AG04450 (cell line): ENCODE measurements at places on chromosomes 7 and 10.

DNA sequence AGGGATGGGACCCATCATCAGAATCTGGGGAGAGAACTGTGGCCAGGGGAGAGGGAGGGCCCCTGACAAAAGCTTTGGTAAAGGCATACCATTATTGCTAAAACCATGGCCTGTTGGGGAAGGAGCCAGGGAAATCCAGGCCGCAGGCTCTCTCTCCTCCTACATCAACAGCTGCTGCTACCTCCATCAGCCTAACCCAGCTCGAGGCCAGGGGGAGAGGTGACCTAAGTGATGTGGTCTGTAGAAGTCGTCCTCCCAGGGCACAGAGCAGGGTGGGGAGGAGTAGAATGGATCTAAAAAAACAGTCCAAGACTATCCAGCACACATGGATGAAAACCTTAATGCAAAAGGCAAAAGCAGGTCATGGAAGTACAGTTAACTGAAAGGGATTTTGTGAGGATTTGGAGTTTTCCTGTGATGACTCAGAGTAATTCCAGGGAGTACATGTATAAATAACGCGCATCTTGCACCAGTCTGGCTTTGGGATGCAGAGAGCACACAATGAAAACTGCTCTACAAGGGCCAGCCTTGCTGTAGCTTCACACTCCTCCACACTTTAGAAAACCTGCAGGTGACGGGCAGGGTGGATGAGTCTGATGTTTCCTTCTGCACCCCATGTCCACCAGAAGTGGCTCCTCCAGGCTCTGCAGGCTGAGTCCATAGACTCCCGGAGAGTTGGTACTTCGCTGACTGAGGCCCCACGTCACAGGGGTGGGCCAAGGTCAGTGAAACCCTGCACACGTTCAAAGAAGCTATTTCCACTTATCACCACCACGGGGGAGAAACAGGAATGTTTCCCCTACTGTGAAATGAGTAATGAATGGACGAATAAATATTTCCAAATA is 38.5 kb upstream of the MSMB start:
- DNase-seq = no peak

- DNase-seq = no peak
These were observed 572.2 kb downstream of the INHBA start for GRCh38 chr7:41130561-41131236.

DNA sequence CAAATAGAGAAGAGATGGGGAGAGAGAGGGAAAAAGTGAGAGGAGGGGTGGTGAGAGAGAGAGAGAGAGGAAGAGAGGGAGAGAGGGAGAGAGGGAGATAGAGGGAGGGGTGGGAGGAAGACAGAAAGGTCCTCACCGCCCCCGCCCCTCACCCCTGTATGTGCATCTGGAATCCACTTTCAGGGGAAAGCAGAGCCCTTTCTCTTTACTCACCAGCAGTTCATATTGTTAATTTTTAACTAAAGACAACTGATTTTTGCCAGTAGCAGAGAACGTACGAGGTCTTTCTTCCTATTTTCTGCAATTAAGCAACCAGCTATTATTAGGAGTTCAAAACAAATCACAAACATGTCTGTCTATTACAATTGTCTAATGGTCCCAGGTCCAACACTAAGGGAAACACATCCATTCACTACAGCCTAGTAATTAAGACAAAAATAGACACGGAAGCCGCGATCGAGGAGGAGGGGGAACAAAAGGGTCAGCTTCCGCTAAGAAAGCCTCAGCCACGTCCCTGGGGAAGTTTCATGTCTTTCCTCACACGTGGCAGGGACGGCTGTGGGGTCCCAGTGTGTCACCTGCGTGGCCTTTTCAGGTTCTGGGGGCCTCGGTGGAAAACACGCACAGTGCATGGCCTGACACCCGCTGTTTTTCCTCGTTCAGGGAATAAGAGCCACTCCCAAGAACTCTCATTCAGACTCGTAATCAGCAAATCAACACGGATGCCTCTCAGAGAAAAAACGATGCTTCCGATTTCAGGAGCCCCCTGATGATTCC is 572.0 kb downstream of the PTPRN2 start:
- DNase-seq = no peak

- DNase-seq = no peak
These were observed 69.0 kb downstream of the PARD3 start for GRCh38 chr10:34746094-34746493.
